ENCODE measurements at places on chromosomes 12 and 14. TPM values are rescaled to one million over a fixed set of nuclear protein-coding genes. Genes with fewer than 3 reads are reported as not detected.

Gene GYS2
- not detected for total RNA-seq

Gene CPNE6
- total RNA-seq, result not detected

Gene PMCH
- 0.59 TPM for total RNA-seq

Gene SEL1L
- total RNA-seq, result 49.0 TPM

Gene ITGB7
- total RNA-seq, result 169 TPM

Gene ST8SIA1
- 9.5 TPM for total RNA-seq

Gene GLIPR1L1
- not detected for total RNA-seq

Gene BLOC1S1
- total RNA-seq, result 162 TPM

Gene LRRC23
- 6.8 TPM for total RNA-seq

- no peak for DNase-seq
- no peak overlapping the region for H3K4me3 ChIP-seq
- no peak overlapping the region for H3K27ac ChIP-seq
- peaks cover 21% of the 10 kb centered on the region for H3K36me3 ChIP-seq
- H3K4me1 ChIP-seq, result no peaks in the 10 kb centered on the region
Measured at GRCh38 chr12:57332646-57333312, 81.8 kb upstream of the STAC3 start.

GRCh38 chr14:68774771-68775613, 17.9 kb downstream of the ZFP36L1 start:
- DNase-seq, result no peak
- H3K4me3 ChIP-seq, result no peak overlapping the region
- H3K36me3 ChIP-seq, result no peaks in the 10 kb centered on the region
- peak overlapping the region; percentile 6 for H3K27ac ChIP-seq

- peaks cover 2% of the 10 kb centered on the region for H3K36me3 ChIP-seq
- no peak overlapping the region for H3K27ac ChIP-seq
- H3K4me1 ChIP-seq, result peaks cover 64% of the 10 kb centered on the region
Measured at GRCh38 chr14:98931126-98931525, 340.9 kb downstream of the BCL11B start.

- peaks cover 24% of the 10 kb centered on the region for H3K27me3 ChIP-seq
- no peak overlapping the region for H3K4me3 ChIP-seq
- peaks cover 3% of the 10 kb centered on the region for H3K4me1 ChIP-seq
- H3K36me3 ChIP-seq, result no peaks in the 10 kb centered on the region
- no peak overlapping the region for H3K27ac ChIP-seq
Measured at GRCh38 chr14:101360054-101360911, 201.0 kb upstream of the DIO3 start.

GRCh38 chr12:52389313-52390207, 4.1 kb upstream of the KRT84 start:
- H3K27me3 ChIP-seq, result peaks cover 3% of the 10 kb centered on the region
- no peaks in the 10 kb centered on the region for H3K36me3 ChIP-seq
- H3K4me3 ChIP-seq, result no peak overlapping the region
- no peak overlapping the region for H3K27ac ChIP-seq

- no peak for DNase-seq
- peaks cover 1% of the 10 kb centered on the region for H3K36me3 ChIP-seq
- H3K4me3 ChIP-seq, result no peak overlapping the region
Measured at GRCh38 chr12:107091381-107091780, 2.0 kb downstream of the CRY1 start.

DNA sequence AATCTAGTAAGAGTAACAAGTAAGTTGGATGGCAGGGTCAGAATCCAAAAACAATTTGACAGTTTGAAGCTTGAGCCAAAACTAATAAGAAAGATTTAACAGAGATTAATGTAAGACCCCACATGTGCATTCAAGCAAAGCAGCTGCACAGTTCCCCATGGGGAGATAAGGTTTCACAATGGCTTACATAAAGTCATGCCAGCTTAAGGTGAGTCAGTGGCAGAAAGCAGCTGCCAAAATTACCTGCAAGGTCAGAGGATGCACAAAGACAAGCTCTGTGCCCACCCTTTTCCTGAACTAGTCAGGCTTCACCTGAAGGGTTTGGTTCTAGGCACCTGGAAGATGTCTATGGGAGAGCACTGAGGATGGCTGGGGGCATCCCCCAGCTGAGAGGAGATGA, 36.6 kb upstream of the KRT77 start:
- H3K27ac ChIP-seq, result no peak overlapping the region
- no peaks in the 10 kb centered on the region for H3K4me1 ChIP-seq
- H3K27me3 ChIP-seq, result peaks cover 16% of the 10 kb centered on the region

DNA sequence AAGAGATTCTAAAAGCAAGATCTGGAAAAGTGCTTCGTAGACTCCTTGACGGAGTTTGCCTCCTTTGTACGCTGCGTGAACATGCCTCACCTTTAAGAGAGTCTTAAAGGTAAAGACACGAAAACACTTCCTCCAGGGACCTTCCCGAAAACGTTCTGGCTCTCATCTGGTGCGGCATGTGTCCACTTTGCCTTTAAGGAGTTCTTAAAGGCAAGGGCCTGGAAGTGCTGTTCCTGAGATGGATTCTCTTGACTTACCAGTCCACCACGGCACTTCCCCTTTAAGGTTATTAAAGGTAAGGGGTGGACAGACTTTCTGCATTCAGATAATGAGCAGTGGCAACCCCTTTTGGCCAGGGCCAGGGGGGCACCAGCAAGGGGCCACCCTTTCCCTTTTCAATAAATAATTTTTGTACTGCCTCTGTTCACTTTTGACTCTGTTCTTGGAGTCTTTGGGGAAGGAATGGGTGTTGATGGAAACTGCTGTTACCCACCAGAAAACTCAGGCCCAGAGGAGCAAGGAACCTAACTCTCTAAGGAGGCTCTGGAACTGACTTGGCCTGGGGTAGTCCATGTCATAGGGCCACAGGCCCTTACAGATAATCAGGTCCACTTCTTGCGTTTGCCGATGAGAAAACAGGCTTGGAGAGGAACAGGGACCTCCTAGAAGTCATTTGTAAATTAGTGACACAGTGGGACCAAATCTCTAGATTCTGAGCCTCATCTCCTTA, 4.4 kb downstream of the REM2 start:
- peaks cover 54% of the 10 kb centered on the region for H3K4me1 ChIP-seq
- peak overlapping the region; percentile 92 for H3K4me3 ChIP-seq
- no peaks in the 10 kb centered on the region for H3K36me3 ChIP-seq
- DNase-seq, result peak; percentile 62
- H3K27me3 ChIP-seq, result no peaks in the 10 kb centered on the region

DNA sequence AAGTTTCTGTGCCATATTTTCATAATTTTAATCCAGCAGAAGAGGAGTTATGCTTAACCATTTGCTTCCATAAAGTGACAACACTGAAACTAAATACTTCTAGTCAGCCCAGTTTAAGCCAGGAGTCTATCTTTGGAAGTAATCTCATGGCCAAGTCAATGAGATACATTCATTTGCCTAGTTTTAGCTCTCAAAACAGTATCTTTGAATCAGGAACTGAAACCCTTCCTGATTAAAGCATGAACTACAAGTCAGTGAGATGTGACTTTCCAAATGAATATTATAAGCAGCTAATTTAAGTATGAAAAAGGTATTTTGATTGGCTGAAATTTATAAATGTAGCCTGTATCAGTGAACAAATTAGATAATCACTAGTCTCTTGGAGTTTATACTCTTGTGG, 491.5 kb downstream of the SLC6A15 start:
- H3K4me3 ChIP-seq, result no peak overlapping the region
- DNase-seq, result no peak
- H3K27ac ChIP-seq, result no peak overlapping the region

DNA sequence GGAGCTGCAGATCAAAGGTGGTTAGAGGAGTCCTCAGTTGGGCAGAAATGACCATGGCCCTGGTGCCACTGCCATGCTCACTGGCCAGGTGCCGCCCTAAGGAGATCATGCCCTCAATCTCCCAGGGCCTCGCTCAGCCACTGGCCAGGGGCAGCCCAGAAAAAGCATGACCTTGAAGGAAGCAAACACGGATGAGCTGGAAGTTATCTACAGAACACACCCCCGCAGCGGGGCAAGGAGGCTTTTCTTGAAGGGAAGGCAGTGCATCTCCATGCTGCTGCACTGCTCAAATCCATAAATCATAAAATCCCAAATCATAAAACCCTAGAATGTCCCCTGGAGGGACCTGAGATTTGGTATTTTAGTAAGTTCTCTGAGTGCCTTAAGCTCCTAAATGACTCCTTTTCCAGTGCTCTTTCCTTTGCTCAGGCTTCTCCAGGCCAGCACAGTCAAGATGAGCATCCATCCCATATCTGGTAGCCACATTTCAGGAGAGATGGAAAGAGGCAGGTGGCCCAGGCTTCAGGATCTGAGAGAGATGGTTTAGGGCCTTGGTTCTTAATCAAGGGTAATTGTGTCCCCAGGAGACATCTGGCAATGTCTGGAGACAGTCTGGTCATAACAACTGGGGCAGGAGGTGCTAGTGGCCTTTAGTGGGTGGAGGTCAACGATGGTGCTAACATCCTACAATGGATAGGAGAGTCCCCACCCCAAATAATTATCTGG, 217.3 kb downstream of the RBM19 start:
- H3K27ac ChIP-seq, result no peak overlapping the region
- H3K27me3 ChIP-seq, result peaks cover 5% of the 10 kb centered on the region
- H3K36me3 ChIP-seq, result no peaks in the 10 kb centered on the region
- H3K4me1 ChIP-seq, result no peaks in the 10 kb centered on the region
- DNase-seq, result no peak

DNA sequence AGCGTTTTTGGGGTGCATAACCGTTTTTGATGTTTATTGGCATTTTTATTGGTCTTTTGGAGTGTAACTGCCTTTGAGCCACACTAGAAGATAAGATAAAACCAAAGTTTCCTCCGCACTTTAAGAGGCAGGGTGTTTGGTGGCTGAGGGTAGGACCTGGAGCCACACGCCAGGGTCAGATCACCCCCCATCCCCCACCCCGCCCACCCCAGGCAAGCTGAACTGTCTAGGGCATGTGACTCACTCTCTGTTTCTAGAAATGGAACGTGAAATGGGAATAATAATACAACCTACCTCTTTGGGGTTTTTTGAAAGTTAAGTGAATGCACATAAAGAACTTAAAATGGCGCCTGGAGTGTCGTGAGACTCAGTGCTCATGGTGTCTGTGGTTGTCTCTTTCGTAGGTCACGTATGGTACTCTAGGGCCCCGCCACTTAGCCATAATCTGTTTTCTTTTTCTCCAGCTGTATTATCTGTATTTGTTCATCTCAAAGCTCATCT, 56.0 kb downstream of the PPP2R5C start:
- H3K36me3 ChIP-seq, result peaks cover 61% of the 10 kb centered on the region
- peaks cover 89% of the 10 kb centered on the region for H3K4me1 ChIP-seq
- H3K27me3 ChIP-seq, result no peaks in the 10 kb centered on the region
- peak; percentile 63 for DNase-seq

DNA sequence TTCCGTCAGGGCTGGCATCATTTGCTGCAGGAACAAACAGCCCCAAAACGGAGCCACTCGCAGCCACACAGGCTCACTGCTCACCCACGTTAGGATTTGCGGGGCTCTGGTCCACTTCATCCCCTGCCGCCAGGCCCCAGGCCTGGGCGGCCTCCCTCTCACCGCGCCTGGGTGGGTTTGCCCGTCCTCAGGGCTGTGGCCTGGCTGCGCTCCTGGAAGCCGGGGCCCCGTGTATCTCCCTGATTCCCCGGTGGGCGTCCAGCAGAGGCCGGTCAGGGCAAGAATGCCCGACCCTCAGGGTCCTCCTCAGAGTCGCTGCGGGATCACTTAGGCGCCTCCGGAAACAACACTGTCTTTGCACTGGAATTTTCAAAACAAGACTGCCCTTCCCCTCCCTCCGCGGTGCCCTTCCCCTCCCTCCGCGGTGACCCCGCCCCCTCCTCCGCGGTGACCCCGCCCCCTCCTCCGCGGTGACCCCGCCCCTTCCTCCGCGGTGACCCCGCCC, 15.7 kb upstream of the FBRSL1 start:
- peak; percentile 51 for DNase-seq
- H3K27ac ChIP-seq, result no peak overlapping the region
- peaks cover 3% of the 10 kb centered on the region for H3K27me3 ChIP-seq
- peaks cover 32% of the 10 kb centered on the region for H3K4me1 ChIP-seq
- peak overlapping the region; percentile 56 for H3K4me3 ChIP-seq

- H3K27me3 ChIP-seq, result peaks cover 4% of the 10 kb centered on the region
- H3K36me3 ChIP-seq, result no peaks in the 10 kb centered on the region
- peaks cover 11% of the 10 kb centered on the region for H3K4me1 ChIP-seq
Measured at GRCh38 chr14:105944632-105945610, 418.5 kb downstream of the TMEM121 start.

DNA sequence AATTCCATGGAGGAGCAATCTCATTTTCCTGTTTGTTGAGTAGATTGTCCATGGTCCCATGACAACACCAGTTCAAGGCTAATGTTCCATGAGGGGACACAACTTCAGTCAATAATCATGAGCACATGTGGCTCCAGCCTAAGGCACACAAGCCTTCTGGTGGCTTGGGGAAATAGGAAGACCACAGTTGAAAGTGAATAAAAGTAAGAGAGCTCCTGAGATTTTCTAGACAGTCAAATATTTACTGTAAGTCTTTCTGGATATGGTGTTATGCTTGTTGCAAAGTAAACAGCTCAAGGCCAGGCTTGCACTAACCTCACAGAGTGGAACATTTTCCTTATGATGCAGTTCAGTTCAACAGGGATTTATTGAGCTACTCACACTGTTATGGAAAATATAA, 206.9 kb upstream of the SLC38A2 start:
- no peaks in the 10 kb centered on the region for H3K27me3 ChIP-seq
- DNase-seq, result no peak
- no peak overlapping the region for H3K4me3 ChIP-seq
- H3K4me1 ChIP-seq, result peaks cover 18% of the 10 kb centered on the region

GRCh38 chr12:52352951-52353350, 14.3 kb downstream of the KRT85 start:
- H3K4me3 ChIP-seq, result no peak overlapping the region
- DNase-seq, result no peak
- no peak overlapping the region for H3K27ac ChIP-seq
- H3K4me1 ChIP-seq, result peaks cover 6% of the 10 kb centered on the region

GRCh38 chr12:47812797-47813510, 6.7 kb downstream of the HDAC7 start:
- H3K36me3 ChIP-seq, result peaks cover 65% of the 10 kb centered on the region
- H3K4me1 ChIP-seq, result peaks cover 82% of the 10 kb centered on the region

All from activated CD4-positive, alpha-beta memory T cell treated with anti-CD3 and anti-CD28 coated beads for 36 hours (primary cell).